Right renal cortex interstitium (tissue), 3 donors: ENCODE measurements at places on chromosomes 3 and 15. TPM values are rescaled to one million over a fixed set of nuclear protein-coding genes. Genes with fewer than 3 reads are reported as not detected.

TRPM1 gene
- 0.18 TPM for polyA plus RNA-seq

AMOTL2 gene
- polyA plus RNA-seq = 72.1 TPM

DZIP1L gene
- polyA plus RNA-seq = 12.7 TPM

PLSCR5 gene
- not detected for polyA plus RNA-seq

TLR9 gene
- 0.18 TPM for polyA plus RNA-seq

STX19 gene
- not detected for polyA plus RNA-seq

STAB1 gene
- 34.8 TPM for polyA plus RNA-seq

FSIP1 gene
- 4.1 TPM for polyA plus RNA-seq

DLL4 gene
- 9.1 TPM for polyA plus RNA-seq

IQCF5 gene
- not detected for polyA plus RNA-seq
